ENCODE measurements at places on chromosomes 12 and 14.

- no peak for DNase-seq
Observed at GRCh38 chr12:95940514-95940913, 1.9 kb downstream of the CCDC38 start.

GRCh38 chr14:61769893-61770292 lies 7.7 kb downstream of the SNAPC1 start:
- DNase-seq = no peak

DNA sequence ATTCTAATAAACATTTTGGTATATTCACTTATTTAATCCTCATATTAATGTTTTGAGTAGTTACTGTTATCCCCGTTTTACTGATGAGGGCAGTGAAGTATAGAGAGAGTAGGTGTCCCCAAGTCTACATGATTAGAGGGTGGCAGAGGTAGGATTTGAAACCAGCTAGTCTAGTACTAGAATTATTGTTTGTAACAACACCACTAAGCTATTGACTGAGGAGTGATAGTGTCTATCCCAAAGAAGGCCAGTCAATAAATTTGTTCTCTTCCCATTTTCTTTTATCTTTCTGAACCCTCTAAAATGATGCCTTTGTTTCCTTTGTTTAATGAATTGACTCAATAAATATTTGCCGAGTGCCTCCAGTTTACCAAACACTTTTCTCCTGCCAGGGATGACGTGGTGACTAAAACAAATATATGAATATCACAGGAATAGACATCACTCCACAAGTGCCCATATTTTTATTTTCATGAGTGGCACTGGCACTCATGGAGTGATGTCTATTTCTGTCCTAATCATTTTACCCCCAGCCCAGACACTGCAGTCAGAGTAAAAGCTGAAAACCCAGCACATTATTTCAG lies 247.5 kb downstream of the SLC16A7 start:
- DNase-seq = no peak

GRCh38 chr12:20278276-20278675 lies 90.1 kb upstream of the PDE3A start:
- DNase-seq = no peak

DNA sequence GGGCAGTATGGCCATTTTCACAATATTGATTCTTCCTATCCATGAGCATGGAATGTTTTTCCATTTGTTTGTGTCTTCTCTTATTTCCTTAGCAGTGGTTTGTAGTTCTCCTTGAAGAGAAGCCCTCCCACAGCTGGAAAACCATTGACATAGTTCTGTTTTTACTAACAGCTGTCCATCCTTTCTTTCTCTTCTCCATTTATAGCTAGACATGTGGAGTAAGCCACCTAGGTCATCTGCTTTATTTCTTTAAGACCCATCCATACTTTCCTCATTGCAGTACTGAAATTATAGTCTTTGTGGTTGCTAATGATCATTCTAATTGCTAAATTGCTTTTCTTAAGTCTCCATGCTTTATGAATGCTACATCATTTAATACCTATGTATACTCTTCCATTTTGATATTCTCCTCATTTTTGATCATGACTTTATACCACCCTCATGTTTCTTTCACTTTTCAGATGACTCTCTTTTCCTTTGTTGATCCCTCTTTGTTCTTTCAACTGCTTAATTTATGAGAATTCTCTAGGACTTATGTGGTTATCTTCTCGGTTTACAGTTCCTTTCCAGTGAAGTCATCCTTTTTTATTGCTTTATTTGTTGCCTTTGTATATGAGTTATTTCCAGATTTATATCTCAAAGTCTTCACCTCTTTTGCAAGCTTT lies 114.2 kb downstream of the PCNX1 start:
- no peak for DNase-seq

DNA sequence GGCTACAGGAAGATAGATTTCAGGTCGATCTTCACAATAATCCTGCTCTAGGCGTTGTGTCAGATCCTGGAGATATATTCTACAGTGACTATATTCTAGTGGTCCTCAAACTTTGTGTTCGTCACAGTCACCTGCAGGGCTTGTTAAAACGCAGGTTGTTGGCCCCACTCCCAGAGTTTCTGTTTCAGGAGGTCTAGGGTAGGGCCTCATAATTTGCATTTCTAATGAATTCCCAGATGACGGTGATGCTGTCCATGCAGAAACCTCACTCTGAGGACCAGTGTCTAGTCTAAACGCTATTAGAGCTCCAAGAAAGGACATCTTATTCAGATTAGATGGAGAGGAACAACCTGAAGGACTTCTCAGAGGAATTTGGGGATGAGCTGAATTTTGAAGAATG lies 13.2 kb upstream of the SLC6A13 start:
- DNase-seq = no peak

DNA sequence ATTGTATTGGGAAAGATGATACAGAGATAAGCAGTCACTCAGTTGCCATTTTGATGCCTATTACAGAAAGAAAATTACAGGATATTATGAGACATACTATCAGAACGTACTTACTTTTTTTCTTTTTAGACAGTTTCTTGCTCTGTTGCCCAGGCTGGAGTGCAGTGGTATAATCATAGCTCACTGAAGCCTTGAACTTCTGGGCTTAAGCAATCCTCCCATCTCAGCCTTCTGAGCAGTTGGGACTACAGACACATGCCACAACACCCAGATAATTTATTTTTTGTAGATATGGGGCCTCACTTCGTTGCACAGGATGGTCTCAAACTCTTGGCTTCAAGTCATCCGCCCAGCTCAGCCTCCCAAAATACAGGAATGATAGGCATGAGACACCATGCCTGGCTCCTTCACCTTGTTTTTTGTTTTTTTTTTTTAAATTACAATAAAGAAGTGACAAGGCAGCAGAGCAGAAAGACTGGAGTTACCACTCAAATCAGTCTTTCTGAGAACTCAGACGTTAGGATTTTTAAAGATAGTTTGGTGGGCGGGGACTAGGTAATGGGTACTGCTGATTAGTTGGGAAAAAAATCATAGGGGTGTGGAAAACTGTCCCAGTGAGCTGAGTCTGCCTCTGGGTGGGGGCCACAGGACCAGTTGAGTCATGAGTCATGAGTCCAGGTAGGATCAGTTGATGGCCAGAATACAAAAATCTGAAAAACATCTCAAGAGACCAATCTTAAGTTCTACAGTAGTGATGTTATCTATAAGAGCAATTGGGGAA lies 11.5 kb upstream of the CPM start:
- no peak for DNase-seq

- no peak for DNase-seq
Observed at GRCh38 chr14:37723515-37723914, 128.1 kb downstream of the TTC6 start.

DNA sequence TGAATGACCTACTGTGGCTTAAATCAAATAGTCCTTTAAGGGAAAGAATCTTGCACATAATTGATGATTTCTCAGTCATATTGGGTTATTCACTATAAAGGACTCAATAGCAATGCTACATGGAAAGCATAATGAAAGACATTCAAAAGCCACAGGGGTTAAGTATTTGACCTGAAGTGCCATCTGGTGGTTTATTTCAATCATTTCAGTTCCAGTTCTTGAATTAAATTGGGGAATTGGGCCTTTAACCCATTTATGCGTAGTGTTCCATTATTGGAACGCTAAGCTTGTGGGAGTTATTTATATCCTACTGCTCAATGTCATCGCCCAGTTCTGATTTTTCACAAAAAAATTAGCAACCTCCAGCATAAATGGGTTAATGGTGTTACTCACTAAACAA lies 41.3 kb upstream of the C12orf71 start:
- no peak for DNase-seq

DNA sequence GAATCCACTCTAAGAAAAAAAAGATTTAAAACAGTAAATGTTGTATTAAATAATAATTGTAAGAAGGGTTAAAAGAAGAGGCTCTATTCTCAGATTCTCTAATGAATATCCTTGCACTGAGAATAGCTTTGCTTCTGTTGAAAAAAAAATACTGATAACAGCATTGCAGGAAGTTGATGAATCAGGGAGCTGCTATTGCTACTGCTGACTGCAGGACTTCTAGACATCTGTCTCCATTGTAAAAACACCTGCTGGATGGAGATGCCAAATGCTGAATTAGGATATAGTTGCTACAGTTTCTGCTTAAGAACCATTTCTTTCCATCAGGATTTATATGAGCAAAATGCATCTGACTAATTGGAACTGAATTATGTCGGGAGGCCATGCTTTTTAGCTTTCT lies 50.3 kb upstream of the ANP32D start:
- DNase-seq = no peak

DNA sequence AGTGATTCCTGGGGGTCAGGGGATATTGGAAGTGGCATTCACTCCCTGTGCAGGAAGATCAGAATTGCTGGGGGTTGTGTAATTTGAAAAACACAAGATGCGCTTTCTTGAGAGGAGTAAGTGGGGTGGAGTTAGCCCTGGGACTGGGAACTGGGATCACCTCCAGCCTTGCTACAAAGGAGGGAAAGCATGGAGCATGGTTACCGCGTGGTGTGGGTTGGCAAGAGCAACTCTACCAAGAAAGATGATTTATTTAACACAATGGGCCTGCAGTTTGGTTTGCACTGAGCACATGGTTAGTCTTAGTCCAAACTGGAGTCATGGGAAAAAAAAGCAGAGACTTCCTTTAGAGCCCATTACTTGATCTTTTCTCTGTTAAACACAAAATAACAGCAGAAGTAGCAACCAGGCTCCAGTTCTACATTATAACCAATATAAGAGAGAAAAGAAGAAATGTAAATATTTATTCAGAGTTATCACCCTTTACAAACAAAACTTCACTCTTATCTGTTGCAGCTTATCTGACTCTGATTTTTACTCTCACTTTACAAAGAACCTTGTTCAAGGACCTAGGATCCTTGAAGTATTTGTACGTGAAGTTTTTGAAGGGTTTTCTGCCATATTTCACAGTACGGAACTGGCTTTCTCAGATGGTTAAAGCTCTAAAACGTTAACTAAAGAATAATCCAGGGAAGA lies 2.1 kb upstream of the NIN start:
- DNase-seq = no peak

- no peak for DNase-seq
Observed at GRCh38 chr12:110699591-110700445, 10.9 kb upstream of the HVCN1 start.

DNA sequence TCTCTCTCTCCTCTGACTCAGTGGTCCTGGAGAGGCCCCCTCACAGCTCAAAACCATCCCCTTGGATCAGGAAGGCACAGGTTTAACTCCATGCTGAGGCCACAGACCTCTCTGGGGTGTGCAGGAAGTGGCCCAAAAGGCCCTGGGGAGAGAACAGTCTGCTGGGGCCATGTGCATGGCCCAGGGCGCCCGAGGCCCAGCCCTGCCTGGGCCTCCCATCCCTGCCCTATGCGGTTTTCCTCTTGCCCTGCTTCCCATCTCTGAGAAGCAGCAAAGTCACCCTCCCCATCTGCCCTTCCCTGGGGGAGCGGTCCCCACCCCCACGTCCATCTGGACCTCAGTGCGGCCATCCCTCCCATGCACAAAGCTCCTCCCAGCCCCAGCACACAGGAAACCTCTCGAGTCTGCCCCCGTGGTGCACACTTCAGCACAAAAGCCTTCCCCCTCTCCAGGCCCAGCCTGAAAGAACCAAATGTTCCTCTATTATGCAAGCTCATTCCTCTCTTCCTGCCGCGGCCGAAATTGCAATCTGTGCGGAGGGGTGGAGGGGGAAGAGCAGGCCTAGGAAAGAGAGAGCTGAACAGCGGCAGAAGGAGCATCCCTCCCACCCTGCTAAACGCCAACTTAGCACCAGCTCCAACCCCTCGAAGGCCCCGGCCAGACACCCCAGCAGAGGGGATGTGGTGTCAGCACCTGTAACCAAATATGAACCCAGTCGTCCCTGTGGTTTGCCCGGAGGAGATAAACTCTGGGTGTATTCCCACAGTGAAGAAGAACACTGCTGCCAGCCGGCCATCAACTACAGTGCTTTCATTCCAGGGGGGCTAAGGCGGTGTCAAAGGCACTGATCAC lies 108.5 kb downstream of the SCARB1 start:
- DNase-seq = no peak

DNA sequence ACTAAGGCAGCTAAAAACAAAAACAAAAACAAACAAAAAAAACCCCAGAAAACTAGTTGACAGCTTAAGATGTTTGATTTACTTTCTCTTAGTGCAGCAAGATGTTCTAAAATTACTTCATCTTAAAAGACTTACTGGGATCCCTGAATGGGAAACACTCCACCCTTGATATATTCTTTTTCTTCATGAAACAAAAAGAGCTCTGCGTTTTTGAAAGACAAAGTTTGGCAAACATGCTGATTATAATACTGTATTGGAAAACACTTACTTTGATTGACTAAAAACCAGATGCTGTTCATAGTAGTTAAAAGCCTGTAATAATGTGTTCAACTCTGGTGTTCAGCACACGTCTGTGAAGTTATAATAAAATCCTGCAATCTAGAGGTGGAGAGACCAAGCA lies 136.8 kb downstream of the SRGAP1 start:
- DNase-seq = no peak

GRCh38 chr12:107749083-107749482 lies 11.9 kb downstream of the PRDM4 start:
- peak; percentile 10 for DNase-seq

- no peak for DNase-seq
Observed at GRCh38 chr12:42326541-42327226, 717 bp downstream of the PPHLN1 start.

DNA sequence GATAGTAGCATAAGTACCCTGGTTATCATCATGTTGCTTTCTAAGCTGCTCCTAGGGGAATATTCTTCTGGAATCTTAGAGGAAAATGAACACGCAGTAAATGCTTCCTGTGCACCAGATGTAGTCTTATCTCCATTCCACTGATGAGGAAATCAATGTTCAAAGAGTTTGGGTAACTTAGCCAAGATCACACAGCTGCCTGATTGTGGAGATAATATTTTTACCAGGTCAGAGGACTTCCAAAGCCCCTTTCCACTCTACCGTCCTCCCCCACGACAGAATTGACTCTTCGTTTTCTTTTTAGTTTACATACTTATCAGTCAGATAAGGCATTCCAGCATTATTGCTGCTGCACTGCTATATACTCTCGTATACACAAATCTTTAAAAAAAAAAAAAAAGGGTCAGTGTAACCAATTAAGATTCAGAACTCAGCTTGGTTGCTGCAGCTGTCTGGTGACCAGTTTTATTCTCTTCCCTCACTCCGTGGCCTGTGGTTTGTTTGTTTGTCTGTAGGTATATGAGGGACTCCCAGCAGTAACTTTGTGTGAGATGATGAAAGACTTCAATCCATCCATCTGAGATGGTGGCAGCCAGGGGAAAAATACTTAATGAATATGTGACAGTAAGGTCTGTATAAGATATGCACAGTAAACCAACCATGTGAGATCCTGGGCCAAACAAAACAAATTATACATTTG lies 110.5 kb downstream of the TGFB3 start:
- no peak for DNase-seq

DNA sequence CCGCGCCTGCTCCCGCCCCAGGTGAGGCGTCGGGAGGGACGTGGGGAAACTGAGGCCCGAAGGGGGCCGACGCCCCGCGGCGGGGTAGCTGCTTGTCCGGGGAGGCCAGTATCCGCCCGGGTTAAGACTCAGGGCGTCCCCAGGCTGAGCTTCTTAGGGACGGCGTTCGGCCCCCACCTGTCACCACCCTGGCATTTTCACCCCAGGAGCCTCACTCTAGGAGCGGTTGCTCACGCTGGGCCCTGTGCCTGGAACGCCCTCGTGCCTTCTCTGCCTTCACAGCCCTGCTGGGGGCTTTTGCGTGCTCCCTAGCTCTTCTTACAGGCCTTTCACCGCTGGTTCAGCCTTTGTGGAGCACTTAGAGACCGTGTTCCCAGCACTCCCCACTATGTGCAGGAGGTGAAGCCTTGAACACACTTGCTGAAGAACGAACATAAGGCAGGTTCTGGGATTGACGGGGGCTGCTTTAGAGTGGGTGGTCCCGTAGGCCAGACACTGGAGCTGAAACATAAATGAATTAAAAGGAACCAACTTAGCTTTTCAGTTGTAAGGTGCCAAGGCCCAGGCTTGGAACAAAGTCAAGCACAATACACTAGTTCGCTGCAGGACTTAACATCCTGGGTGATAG lies 601 bp downstream of the ZNF839 start:
- peak; percentile 8 for DNase-seq

All from RCC 7860 (cell line).